ENCODE measurements at places on chromosomes 13 and 19.

- no peak for DNase-seq
These were observed 17.7 kb downstream of the LRRC4B start for GRCh38 chr19:50550594-50550966.

- no peak for DNase-seq
These were observed 43.2 kb downstream of the N4BP2L1 start for GRCh38 chr13:32384702-32385101.

DNA sequence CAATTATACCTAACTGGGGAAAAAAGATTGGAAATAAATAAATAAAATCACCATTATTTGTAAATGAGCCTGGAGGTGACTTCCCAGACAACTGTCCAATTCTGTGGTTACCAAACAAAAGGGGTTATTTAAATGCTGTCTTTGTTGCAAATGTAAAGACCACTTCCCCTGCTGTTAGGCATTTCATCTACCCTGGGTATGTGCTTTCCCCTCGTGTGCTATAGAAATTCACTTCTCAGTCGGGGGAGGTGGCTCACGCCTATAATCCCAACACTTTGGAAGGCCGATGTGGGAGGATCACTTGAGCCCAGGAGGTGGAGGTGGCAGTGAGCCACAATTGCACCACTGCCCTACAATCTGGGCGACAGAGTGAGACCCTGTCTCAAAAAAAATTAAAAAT lies 101.9 kb upstream of the AKAP11 start:
- DNase-seq: no peak

GRCh38 chr13:106241974-106242953 lies 293.2 kb downstream of the EFNB2 start:
- no peak for DNase-seq

- no peak for DNase-seq
These were observed 96.1 kb downstream of the ZMYM2 start for GRCh38 chr13:20054586-20054985.

DNA sequence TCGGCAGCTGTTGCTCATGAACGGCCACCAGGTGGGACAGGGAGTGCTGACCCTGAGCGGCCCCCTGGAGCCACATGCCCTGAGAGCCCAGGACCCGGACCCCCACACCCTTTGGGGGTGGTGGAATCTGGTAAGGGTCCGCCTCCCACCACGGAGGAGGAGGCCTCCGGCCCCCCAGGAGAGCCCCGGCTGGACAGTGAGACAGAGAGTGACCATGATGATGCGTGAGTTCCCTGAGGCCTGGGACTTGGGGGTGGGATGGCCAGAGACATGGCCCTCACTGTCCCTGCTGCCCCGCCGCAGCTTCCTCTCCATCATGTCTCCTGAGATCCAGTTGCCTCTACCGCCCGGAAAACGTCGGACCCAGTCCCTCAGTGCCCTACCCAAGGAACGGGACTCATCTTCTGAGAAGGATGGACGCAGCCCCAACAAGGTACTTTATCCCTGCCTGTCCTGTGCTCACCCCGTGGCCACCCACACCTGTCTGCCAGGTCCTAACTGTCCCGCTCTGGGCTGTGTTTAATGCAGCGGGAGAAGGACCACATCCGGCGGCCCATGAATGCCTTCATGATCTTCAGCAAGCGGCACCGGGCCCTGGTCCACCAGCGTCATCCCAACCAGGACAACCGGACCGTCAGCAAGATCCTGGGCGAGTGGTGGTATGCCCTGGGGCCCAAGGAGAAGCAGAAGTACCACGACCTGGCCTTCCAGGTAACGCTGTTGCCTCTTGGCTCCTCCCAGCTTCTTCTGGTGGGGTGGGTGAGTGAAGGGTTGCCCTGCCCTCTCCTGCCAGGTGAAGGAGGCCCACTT lies 14.7 kb upstream of the PRR19 start:
- no peak for DNase-seq

GRCh38 chr19:34676697-34677385 lies at the start of gene SCGB2B2:
SCGB2B2 (minus strand) TSS chr19:34677159; CDS start chr19:34594563, 82,596 bp downstream.
- DNase-seq: peak; percentile 53

DNA sequence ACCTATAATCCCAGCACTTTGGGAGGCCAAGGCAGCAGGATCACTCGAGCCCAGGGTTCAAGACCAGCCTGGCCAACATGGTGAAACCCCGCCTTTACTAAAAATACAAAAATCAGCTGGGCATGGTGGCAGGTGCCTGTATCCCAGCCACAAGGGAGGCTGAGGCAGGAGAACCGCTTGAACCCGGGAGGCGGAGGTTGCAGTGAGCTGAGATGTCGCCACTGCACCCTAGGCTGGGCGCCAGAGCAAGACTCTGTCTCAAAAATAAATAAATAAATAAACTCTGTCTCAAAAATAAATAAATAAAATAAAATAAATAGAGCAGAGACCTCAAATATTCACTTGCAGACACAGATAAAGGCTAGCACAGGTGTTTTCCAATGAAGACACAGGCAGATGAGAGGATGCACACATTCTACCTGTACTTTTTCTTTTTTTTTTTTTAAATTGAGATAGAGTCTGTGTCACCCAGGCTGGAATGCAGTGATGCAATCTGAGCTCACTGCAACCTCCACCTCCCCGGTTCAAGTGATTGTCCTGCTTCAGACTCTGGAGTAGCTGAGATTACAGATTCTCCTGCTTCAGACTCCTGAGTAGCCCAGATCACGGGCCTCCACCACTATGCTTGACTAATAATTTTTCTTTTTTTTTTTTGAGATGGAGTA lies 2.7 kb upstream of the RPS16 start:
- no peak for DNase-seq

- DNase-seq: peak; percentile 70
These were observed 3.5 kb upstream of the KLHL26 start for GRCh38 chr19:18633321-18633720.

GRCh38 chr13:109636736-109637135 lies 149.6 kb downstream of the IRS2 start:
- no peak for DNase-seq

DNA sequence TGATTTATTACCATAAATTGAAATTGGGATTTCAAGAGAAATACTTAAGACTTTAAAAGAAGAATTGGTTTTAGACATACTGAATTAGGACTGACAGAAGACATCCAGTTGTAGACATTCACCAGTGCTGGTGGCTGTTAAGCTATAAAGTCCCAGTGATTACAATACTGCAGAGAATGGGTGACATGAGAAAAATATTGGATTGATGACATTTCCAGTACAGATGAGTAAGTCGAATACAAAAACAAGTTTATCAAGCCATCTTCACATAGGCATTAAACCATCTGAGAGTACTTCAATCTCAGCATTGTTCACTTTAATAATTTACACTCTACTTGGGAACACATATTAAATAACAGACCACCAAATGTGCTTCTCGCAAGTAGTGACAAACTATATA lies 66.8 kb downstream of the TBC1D4 start:
- no peak for DNase-seq

DNA sequence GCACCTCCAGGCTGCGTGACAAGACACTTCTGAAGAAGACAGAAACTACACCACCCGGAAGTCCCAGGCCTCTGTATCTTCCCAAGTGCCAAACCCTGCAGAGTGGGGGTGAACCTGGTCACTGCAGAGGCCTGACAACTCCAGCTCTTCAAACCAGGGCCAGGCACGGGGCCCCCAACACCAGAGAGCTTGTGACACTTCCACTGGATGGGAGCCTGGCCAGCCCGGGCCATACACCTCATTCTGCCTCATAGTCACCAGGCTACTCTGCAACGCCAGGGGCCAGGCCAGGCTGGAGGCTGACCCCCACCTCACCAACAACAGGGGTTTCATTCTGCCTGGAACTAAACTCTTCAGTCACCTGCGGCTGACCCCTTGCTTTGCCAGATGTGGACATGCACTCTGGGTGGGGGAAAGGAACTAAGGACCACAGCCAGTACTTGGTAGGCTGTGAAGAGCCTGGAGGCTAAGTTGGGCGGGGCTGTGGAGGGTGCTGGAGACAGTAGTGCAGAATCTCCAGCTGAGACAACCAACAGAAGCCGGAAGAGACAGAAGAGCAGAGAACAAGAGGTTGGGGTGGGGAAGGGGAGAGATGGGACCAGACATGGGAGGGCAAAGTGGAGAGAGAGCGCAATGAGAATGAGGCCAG lies 23.0 kb downstream of the TUBA3C start:
- no peak for DNase-seq

DNA sequence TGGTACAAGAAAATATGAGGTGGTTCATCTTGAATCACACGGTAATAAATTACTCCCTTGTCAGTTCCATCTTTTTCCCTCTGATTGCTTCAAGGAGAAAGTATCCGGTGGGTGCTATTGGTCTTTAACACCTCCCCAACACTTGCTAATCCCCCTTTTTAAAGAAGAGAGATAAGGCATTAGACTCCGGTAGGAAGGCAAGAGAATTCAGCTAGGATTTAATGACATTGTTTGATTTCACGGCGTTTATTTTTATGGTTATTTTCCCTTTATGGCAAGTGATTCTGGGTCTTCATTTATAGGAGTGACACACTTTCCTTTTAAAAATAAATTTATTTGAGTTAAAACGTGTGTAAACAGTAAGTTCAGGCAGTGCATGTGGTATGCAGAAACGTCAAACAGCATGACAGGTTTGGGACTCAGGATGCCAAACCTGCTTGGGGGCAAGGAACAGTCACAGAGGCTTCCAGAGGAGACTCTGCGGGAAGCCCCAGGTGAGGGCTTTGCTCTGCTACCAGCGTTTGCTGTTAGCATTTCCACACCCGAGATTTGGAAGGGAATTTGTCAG lies 36.5 kb downstream of the TSHZ3 start:
- DNase-seq: no peak

GRCh38 chr19:13398780-13399726 lies 107.2 kb downstream of the CACNA1A start:
- no peak for DNase-seq

GRCh38 chr13:55155046-55155445 lies 1985.7 kb upstream of the PRR20A start:
- no peak for DNase-seq

DNA sequence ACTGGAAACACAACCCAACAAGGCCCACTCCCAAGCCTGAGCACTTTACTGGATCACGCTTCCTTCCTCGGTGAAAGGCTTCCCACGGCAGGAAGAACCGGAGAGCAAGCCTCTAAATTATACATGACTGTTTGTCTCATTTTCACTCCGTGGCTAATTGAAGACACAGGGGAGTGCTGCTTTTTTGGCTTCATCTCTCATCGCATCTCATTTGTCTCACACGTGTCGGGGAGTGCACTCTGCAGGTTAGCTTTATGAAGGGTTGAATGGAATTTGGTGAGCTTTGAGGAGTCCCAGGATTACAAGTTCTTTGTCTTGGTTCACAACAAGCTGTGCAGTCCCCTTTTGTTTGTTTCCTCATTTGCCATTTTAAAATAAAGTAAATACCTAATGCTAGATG lies 544.6 kb downstream of the GPC6 start:
- peak; percentile 33 for DNase-seq

- DNase-seq: no peak
These were observed 41.2 kb downstream of the ZIC2 start for GRCh38 chr13:100022798-100023197.

- no peak for DNase-seq
These were observed 49.5 kb upstream of the FRY start for GRCh38 chr13:31982124-31982523.

DNA sequence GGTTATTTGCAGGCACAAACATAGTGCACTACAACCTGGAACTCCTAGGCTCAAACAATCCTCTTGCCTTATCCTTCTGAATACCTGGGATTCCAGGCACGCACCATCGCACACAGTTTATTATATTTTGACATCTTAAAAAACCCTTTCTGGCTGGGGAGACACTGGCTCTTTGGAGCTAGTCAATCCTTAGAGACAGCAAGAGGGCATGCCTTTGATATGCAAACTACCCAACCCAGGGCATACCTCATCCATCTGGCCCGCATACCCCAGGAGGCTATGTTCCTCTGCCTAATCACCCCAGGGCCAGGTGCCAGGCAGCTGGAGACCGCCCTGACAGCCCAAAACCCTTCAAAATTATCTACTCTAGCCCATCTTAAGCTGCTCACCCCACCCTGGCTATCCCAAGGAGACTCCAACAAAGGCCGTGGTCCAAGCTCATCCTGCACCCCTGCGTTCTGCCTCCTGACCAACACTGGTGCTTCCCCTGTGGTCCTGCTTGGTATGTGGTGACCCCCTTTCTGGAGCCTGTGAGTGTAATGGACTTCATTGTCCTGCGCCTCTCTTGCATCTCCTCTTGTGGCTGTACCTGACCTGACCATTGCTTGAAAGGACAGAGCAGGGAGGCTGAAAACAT lies 86.4 kb downstream of the RGCC start:
- no peak for DNase-seq

GRCh38 chr13:106814463-106814862 lies 246.5 kb upstream of the ARGLU1 start:
- DNase-seq: no peak

DNA sequence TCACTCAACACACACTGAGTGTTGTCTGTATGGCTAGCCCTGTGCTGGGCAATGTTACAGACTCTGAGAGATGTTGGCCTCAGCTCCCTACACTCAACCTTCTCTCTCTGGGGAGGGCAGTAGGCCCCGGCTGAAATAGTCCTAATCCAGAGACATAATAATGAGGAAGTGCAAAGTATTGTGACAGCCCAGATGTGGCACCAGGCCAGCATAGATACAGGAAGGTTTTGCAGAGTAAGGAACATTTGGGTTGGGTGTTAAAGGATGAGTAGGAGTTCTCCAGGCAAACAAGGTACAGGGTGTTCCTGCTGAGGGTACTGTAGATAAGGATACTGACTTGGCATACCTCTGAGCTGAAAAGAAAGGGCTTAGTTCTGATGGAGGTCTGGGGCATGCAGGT lies 2.4 kb downstream of the LIN7B start:
- no peak for DNase-seq

DNA sequence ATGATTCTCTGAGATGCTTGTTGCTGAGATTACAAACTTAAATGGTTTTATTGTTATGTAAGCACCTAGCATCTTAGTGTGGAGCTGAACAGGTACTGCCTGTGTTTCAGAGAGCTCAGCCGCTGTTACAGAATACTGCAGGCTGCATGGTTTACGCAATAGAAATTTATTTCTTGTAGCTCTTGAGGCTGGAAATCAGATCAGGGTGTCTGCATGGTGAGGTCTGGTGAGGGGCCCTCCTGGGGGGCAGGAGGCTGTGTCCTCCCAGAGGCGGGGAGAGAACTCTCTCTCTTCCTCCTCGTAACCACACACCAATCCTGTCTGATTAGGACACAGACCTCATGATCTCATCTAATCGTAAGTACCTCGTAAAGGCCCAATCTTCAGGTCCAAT lies 13.1 kb downstream of the ATP11A start:
- DNase-seq: no peak
